Erythroblast (primary cell): ENCODE measurements at places on chromosomes 7 and 10.

DNA sequence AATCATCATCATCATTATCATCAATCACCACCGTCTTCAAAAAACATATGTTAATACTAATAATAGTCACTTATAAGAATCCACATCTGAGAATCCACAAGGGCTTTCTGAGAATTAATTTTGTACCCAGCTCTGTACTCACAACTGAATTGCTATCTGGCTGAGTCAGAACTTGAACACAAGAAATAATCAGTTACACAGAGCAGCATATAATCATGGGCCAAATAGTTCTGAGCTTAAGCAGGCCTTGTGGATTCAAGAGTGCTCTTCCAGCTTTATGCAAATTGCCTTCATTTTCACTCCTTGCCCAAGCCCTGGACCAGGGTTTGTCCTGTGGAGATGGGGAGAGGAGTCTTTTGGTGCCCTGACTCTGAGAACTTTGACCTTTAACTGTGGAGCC lies 304.5 kb downstream of the ZNF248 start:
- no peak for DNase-seq

- peak; percentile 25 for DNase-seq
These were observed 151.6 kb downstream of the KIAA1217 start for GRCh38 chr10:24360282-24361127.

DNA sequence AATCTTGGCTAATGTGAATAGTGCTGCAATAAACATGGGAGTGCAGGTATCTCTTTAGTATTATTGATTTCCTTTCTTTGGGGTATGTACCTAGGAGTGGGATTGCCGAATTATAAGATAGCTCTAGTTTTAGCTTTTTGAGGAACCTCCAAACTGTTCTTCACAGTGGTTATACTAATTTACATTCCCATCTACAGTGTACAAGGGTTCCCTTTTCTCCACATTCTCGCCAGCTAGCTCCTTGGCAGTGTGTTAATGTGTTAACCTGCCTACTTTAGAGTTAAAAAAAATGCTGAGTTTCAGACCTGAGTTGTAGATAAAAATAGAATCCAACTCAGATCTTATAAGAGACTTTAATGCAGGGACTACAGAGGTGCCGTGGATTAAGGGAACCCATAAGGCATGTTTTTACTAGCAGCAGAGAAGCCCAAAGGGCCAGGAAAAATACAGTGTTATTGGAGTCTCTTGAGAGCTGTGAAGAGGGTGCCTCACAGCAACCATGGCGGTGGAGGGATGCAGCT lies 35.4 kb downstream of the CDK13 start:
- no peak for DNase-seq

DNA sequence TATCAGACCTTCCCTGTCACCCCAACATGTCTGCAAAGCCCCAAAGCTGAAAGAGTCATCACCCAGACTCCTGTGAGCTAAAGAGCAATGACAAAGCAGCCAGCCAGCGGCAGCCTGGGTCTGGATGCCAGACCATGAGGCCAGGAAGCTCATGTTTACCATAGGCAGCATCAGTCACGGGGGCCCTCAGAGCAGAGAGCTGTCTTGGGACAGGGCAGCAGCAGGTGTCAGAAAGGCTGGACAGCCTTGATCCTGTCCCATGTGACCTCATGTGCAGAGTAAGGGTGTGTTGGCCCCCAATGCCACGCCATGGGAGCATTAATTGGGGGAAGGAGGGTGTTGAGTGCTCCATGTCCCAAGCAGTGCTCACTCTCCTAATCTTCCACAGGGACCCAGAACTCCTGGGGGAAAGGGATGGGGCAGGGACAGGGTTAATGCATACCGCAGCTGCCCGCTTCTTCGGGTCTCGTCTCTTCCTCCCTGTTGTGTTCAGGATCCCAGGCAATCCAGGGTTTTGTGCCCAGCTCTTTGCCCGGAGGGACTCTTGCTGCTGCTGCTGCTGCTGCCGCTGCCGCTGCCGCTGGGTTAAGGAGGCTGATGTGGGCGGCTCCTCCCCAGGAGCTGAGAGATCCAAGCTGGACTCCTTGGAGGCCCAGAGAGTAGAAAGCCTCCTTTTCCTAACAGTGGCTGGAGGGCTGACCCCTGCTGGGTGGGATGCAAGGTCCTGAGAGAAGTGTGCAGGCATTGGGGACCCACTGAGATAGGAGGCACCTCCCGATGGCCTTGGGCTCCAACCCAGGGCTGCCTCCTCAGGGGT lies 7.1 kb downstream of the CCDC201 start:
- no peak for DNase-seq

DNA sequence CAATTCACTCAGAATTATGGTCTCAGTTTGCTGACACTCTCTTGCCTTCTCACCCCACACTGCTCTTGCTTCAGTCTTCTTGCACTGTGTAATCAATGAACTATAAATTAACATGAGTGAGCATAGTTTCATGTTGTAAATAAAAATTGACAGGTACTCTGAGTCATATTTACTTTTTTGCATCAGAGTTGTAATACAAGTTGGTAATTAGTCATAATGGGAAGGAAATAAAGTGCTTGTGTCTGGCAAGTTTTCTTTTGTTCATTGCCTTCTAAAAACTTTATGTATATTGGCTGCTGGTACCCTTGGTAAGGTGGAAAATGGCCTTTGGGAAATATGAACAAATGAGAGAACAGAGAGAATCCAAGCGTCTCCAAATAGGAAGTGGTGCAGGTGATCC lies 169.3 kb upstream of the MAGI2 start:
- no peak for DNase-seq

DNA sequence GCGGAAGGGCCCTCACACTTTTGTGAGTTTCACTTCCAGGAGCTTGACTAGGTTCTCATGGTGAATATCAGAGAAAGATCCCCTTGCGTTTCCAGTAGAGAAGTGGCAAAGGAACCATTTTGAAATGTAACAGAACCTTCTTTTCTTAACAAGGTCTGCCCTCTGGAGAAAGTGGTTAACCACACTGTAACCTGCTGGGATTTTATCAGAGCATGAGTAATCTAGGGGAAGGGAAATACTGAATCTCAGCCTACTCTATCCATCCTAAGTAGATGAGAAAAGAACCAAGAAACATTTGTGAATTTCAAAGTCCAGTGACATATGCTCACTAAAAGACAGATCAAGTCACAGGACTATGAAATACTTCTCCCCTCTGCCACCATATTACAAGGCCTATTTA lies 235.5 kb downstream of the ZEB1 start:
- DNase-seq = no peak

- DNase-seq = no peak
These were observed 160.7 kb upstream of the ZNF32 start for GRCh38 chr10:43809211-43809930.

- no peak for DNase-seq
These were observed 141.6 kb downstream of the HIBADH start for GRCh38 chr7:27520815-27521790.

- DNase-seq = no peak
These were observed 1088.9 kb downstream of the KCNMA1 start for GRCh38 chr10:76548716-76549115.

GRCh38 chr10:14949291-14949690 lies 4.6 kb downstream of the DCLRE1C start:
- no peak for DNase-seq

DNA sequence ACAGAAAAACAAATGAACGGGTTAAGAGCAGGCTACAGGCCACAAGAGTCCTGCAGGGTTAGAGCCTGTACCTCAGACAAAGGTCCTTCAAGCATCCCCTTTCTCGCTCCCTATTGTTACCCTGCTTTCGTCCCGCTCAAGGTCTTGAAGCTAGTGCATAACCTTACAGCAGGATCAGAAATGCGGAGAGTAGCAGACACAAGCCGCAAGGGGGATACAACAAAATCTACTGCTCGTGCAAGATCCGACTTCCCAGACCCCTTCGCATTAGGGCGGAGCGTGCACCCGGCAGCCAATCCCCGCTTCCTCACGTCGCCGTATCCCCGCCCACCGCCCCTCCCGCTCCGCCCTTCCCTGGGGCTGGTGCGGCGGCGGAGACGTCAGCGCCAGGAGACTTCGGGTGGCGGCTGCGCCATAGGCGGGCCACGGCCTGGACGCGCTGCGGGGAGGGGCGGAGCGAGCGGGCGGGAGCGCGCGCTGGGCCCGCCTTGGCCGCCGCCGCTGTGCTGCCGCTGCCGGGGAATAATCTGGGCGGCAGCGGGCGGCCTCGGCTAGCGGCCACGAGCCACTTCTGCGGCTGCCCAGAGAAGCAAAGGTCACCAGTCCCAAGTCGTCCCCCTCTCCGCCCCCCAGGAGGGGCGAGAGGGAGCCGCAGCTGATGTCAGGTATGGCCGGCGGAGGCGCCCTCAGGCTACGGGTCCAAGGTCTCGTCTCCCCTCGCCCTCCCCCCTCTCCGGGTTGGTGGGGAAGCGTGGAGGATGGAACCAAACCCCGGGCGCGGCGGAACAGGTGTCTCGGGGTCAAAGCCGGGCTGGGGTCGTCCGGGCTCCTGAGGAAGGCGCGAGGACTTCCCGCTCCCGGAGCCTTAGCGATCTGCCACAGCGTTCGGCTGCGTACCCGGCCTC lies at the start of gene C1GALT1:
Gene C1GALT1, plus strand, starts transcription at position 389 of the 905 bp plus-strand sequence. CDS start 51,776 bp downstream, outside the sequence.
- peak; percentile 99 for DNase-seq

DNA sequence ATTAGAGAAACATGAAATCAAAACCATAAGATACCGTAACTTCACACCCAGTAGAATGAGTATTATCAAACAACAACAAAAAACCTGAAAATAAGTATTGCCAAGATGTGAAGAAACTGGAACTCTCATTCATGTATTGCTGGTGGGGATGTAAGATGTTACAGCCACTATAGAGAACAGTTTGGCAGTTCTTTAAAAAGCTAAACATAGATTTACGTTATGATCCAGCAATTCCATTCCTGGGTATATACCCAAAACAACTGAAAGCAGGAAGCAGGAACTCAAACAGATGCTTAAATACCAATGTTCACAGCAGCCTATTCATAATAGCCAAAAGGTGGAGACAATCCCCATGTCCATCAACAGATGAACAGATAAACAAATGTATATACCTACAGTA lies 72.5 kb downstream of the NT5C2 start:
- no peak for DNase-seq
